ENCODE measurements at places on chromosomes 3 and 15.

DNA sequence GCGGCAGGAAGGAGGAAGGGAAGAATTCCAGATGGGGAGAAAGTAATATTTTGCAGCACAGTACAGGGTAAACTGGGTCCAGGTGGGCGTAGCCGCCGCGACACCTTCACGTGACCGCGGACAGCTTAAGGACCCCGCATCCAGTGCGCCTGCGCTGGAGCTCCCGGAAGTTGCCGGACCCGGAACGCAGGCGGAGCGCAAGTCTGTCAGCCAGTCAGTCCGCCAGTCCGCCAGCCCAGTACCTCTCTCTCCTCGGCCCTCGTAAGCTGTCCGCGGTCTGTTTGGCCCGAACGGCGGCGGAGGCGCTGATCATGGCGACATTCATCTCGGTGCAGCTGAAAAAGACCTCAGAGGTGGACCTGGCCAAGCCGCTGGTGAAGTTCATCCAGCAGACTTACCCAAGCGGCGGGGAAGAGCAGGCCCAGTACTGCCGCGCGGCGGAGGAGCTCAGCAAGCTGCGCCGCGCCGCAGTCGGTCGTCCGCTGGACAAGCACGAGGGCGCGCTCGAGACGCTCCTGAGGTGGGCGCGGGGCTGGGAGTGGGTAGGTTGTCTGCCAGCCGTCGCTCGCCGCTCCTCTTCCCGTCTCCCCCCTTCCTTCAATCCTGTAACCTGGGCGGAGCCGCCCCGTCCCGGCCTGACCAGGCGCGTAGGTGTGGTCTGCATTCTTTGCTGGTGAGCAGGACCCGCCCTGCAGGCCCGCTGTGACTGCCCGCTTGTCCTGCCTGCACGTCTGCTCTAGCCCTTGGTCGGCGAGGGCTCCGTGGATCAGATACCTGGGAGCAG lies at the start of gene PDCD6IP:
PDCD6IP (plus strand) TSS at position 213 of the 784 bp plus-strand sequence; CDS start at position 312, 99 bp downstream.
- DNase-seq = peak; percentile 90

- no peak for DNase-seq
These were observed 21.0 kb downstream of the AP3B2 start for GRCh38 chr15:82688691-82689090.

- DNase-seq = no peak
These were observed 129.6 kb downstream of the GADL1 start for GRCh38 chr3:30764891-30765290.

DNA sequence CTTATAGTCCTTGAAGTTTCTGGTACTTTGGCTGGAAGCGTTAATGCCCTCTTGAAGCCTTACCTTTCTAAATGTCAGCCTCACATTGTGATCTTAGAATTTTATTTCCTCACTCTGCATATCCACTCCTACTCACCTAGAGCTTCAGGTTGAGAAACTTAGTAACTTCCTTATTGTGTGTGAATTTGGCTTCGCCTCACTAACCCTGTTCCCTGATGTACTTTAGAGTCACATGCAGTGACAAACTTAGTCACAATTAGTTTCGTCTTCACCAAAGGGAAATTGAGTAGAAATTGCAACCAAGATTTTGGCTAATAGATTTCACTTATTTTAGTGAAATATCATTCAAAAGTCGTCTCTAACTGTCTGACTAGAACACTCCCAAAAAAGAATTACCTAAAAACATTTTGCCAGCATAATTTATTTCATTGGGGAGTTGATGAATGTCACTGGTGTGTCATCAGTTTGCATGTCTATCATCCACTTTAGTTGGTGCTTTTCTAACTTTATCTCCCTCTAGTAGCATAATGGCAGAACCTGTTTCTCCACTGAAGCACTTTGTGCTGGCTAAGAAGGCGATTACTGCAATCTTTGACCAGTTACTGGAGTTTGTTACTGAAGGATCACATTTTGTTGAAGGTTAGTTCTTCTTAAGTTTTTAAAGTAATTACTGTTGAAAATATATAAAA lies 960 bp downstream of the MFN1 start:
- peak; percentile 13 for DNase-seq

GRCh38 chr15:59160880-59161593 lies 45.6 kb upstream of the LDHAL6B start:
- DNase-seq = no peak

DNA sequence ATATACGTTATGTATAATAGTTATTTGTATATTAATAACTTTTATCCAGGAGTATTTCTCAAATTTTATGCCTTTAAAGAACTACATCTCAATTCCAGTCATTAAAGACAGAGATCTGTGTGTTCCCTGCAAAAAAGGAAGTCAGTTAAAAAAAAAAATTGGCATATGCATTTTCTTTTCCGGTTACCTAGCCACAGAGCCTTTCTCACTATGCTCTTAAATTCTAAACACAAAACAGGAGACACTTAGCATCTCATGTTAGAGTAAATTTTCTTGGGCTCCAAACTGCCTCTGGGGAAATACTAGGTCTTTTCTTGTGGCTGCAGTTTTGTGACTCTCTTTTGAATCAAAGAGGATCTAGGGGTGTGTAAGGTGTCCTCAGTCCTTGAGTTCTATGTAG lies 105.9 kb downstream of the KCNH8 start:
- no peak for DNase-seq

DNA sequence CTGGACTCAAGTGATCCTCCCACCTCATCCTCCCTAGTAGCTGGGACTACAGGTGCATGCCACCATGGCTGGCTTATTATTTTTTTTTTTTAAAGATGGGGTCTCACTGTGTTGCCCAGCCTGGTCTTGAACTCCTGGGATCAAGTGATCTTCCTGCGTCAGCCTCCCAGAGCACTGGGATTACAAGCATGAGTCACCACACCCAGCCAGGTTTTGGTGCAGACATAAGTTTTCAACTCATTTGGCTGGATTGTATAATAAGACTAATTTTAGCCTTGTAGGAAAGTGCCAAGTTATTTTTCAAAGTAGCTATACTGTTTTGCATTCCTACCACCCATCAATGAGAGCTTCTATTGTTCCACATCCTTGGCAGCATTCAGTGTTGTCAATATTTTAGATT lies 32.1 kb downstream of the BUB1B start:
- no peak for DNase-seq

DNA sequence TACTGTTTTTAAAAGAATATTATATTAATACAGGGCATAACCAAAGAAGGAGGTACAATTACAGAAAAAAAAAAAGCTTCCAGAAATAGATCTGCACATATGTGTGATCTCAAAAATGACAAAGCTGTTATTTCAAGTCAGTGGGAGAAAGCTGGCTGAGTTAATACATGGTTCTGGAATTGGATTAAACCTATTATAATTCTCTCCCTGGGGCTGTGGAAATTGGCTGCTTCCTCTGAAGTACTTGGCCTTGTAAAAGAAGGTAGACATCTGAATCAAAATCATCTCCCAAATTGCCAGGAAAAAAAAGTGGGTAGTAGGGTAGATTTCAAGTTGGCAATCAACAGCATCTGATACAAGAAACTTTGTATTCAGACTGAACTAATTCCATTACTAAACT lies 723.9 kb upstream of the ALCAM start:
- no peak for DNase-seq

All from hematopoietic multipotent progenitor cell treated with erythropoietin and hydrocortisone succinate and interleukin-3 and kit ligand, for 15 days (in vitro differentiated cells).